ENCODE measurements at places on chromosomes 11 and 22.

DNA sequence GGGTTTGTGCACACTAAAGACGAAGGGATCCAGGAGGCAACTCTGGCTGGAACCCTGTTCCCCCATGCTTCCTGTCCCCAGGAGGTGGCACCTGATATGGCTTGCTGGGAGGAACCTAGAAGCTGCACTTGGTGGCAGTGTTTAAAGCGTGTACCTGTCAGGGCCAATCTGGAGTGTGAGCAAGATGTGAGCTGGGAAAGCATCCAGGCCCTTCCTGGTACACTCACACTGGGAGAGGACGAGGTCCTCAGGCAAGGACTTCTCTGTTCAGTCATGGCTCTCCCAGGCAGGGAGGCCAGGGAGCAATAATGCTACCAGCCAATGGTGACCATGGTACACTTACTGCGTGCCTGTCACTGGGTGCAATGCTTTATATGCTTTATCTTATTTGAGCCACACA is 130.7 kb upstream of the NECTIN1 start:
- no peak for DNase-seq

GRCh38 chr22:43227239-43227630 is 40.3 kb upstream of the TTLL12 start:
- no peak for DNase-seq

DNA sequence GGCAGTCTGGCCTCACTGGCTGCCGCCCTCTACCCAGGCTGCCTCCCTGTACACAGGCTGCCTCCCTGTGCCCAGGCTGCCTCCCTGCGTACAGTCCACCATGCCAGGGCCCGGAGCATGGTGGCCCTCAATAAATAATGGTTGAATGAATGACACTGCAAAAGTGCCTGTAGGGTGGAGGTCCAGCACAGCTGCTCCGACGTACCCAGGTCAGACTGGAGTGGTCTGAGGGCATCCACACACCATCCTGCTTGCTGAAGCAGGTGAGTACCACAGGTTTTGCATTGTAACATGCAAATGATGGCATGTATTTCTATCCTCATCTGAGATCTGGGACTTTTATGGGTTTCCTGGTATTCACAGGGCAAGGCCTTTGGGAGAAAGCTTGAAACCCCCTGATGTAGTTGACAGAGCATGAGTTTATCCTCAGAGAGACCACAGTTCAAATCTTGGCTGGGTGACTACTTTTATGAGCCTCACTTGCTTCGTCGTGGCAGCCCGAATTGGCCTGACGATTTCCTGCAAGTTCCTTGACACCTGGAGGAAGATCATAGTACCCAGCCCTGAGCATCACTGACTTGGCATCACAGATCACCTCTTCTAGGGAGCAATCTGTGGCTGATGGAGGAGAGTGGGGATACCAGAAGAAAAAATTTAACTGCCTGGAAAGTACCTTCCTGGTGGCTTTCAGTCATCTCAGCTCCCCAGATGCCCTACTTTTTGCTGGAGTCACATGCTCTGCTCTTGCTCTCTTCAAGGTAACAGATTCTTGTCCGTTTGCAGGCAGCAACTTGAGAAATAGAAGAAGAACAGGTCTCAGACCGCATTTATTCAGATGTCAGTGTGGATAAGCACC is 16.0 kb upstream of the CYB5R3 start:
- DNase-seq: no peak

DNA sequence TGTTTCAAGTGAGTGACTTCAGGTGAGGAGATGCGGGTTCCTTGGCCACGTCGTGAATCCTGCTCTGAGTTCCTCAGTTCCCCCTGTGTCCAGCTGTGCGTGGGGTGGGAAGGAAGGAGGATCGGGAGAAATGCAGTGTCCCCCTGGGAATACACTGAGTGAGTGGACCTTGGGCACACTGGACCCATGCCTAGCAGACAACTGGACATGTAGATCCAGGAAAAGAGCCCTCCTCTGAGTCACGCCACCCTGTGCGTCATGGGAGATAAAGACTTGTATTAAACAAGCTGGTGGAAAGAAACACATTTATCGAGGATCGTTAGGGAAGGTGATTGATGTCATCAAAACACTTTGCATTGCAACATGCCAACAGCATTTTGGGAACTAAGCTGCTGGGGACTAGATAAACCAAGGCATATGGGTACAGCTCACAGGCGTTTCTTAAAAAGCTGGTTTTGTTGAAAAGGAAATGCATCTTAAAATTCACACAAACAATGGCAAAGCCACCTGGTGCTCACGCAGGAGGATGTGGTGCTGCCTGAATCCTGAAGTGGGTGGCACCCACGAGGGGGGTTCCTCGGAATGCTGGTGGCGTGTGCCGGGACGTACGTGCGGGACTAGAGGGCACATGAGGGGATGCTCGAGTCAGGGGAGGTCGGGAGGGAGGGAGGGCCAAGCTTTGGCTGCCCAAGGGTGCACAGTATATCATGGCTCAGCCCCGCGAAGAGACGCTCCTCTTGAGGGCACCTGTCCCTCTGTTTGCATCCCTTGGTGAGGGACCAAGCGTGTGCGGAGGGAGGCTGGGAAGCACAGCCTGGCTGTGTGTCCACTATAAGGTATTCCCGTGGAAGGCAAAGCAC is 303.5 kb downstream of the TBC1D22A start:
- no peak for DNase-seq

DNA sequence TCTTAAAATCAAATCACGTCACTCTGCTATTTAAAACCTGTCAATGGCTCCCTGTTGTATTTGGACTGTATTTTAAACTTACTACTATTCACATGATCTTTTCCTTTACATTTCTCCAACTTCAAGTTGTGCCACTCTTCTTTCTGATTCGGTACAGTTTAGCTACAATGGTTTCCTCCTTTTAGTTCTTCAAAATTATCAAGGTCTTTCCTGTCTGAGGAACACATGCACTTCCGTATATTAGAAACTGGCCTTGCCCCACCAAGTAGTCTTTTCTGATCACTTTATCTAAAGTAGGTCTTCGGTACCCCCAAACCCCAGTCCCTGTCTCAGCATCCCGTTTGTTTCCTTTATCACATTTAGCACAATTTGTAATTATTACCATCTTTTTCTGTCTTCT is 81.8 kb downstream of the MTMR3 start:
- no peak for DNase-seq

GRCh38 chr22:32839831-32840584 is 38.5 kb downstream of the TIMP3 start:
- DNase-seq: no peak

DNA sequence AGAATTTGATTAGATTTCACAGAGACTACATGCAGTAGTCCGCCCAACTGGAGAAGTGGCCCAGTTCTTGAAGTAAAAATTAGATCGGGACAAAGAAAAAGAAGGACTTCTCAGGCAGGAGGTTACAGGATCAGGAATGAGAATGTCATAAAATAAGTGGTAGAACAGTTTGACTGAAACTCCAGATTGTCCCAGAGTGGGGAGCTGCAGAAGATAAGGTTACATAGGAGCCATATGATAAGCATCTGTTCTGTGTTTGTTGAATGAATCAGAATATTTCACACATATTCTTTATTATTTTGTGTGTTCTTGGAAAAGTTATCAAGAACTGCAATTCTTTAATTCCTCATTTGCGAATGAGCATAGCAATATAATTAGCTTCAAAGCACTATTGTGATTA is 210.6 kb downstream of the AASDHPPT start:
- DNase-seq: no peak

DNA sequence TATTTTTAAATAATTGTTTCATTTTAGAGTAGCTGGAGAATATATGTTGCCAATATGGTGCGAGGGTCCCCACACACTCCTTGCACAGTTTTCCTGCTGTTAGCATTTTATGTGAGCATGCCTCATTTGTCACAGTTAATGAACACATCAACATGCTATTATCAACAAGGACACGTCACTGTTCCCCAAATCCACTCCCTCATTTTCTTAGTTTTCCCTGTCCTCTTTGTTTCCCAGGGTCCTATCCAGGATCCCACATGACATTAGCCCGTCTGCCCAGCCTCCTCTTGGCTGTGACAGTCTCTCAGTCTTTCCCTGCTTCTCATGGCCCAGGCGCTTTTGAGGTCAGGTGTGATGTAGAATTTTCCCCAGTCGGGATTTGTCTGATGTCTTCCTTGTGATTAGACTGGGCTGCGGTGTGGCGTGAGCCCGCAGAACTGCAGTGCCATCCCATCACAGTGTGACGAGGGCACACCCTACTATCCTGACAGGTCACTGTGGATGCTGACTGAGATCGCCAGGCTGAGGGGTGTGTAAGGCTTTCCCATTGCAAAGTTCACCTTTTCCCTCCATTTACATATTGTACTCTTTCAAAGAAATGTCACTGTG is 450.6 kb upstream of the B3GAT1 start:
- DNase-seq: no peak

GRCh38 chr11:45252877-45253276 is 33.3 kb downstream of the SYT13 start:
- no peak for DNase-seq

DNA sequence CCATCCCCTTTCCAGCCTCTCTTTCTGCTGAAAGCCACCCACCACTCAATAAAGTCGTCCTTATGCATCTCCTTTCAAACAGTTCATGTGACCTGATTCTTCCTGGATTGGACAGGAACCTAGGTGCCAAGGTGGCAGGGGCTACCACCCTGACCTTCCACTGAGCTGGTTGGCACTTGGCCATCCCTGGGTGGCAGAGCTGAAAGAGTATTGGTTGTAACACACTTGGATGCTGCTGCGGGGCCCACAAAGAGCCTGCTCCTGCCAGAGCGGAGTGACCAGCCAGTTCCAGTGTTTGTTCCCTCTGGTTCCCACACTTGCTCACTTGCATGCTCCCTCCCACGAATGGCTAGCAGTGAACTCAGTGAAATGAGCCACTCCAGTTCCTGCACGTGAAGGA is 57.2 kb upstream of the OR4C15 start:
- no peak for DNase-seq

- DNase-seq: no peak
Observed at GRCh38 chr11:2590131-2590964, 109.4 kb downstream of the KCNQ1OT1 start.

DNA sequence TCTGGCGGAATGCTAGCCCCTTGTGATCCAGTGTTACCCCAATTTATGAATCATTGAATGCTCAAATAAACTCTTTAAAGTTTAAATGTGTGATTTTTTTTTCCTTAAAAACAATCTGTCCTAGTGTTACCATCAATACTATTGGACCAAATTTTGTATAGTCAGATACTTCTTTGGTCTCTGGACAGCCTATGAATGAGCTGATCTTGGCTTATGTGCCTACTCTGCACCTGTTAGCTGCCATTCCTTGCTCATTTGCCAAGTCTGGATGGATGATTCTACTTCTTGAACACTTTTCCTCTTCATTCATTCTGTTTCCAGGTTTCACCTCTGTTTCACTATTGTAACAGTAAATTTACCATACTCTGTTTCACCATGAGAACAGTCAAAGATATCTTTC is 226.5 kb upstream of the ZBED5 start:
- DNase-seq: no peak

Measured in ELR (cell line).